Muscle of back (tissue), 13 donors: ENCODE measurements at places on chromosomes 12 and 14. TPM values are rescaled to one million over a fixed set of nuclear protein-coding genes. Genes with fewer than 3 reads are reported as not detected.

ZFHX2 gene
- 1.6 TPM for polyA plus RNA-seq

KLHL33 gene
- 0.41 TPM for polyA plus RNA-seq

NGB gene
- not detected for polyA plus RNA-seq

AICDA gene
- 0.26 TPM for polyA plus RNA-seq

SRSF9 gene
- polyA plus RNA-seq, result 92.5 TPM

TMCC3 gene
- polyA plus RNA-seq, result 14.0 TPM

SLCO1B3 gene
- not detected for polyA plus RNA-seq

ALDH2 gene
- 35.7 TPM for polyA plus RNA-seq

MIP gene
- not detected for polyA plus RNA-seq

ATF7IP gene
- 34.2 TPM for polyA plus RNA-seq

PTGER2 gene
- 0.83 TPM for polyA plus RNA-seq

ERBB3 gene
- 111 TPM for polyA plus RNA-seq

LRP1 gene
- 159 TPM for polyA plus RNA-seq

TAS2R7 gene
- not detected for polyA plus RNA-seq

MED13L gene
- 45.8 TPM for polyA plus RNA-seq

TAC3 gene
- polyA plus RNA-seq, result not detected
